ENCODE measurements at places on chromosomes 5 and 9. TPM values are rescaled to one million over a fixed set of nuclear protein-coding genes. Genes with fewer than 3 reads are reported as not detected.

- DNase-seq: no peak
- H3K27me3 ChIP-seq: no peaks in the 10 kb centered on the region
- no peaks in the 10 kb centered on the region for H3K4me1 ChIP-seq
- H3K27ac ChIP-seq: no peak overlapping the region
- H3K4me3 ChIP-seq: no peak overlapping the region
These were observed 118.1 kb upstream of the NFIL3 start for GRCh38 chr9:91541734-91542133.

DNA sequence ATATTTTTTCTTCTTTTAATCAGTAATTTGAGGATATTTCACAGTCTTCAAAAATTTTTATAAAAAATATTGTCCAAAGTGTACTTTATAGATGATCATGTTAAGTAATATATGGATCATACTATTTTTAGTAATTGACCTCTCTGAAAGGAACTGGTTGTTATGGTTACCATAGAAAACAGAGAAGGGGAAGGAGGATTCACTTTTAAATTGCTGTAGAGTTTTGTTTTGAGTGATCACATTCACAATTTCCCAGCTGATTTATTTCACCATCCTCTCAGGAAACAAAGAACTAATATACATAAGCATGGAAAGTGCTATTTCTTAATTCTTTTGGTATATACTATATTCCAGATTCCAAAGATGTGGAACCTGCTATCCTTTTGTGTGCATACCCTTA lies 56.5 kb upstream of the NREP start:
- H3K36me3 ChIP-seq: no peaks in the 10 kb centered on the region
- H3K4me1 ChIP-seq: 0 out of 2 replicates have a peak, but pooled peaks cover 3% of the 10 kb centered on the region
- no peak overlapping the region for H3K4me3 ChIP-seq
- H3K27me3 ChIP-seq: no peaks in the 10 kb centered on the region
- no peak overlapping the region for H3K27ac ChIP-seq

The NEUROG1 gene
- total RNA-seq: not detected

The GPR150 gene
- total RNA-seq: not detected

The ANKRD33B gene
- 15.4 TPM for total RNA-seq

The GCNT1 gene
- total RNA-seq: 11.4 TPM
